Stimulated activated CD8-positive, alpha-beta memory T cell treated with anti-CD3 and anti-CD28 coated beads, Interleukin-15, amount 100 ng/mL, for 4 hours (primary cell): ENCODE measurements at places on chromosomes 12 and 14.

GRCh38 chr12:19491863-19492262 is 52.6 kb downstream of the AEBP2 start:
- no peak for DNase-seq

DNA sequence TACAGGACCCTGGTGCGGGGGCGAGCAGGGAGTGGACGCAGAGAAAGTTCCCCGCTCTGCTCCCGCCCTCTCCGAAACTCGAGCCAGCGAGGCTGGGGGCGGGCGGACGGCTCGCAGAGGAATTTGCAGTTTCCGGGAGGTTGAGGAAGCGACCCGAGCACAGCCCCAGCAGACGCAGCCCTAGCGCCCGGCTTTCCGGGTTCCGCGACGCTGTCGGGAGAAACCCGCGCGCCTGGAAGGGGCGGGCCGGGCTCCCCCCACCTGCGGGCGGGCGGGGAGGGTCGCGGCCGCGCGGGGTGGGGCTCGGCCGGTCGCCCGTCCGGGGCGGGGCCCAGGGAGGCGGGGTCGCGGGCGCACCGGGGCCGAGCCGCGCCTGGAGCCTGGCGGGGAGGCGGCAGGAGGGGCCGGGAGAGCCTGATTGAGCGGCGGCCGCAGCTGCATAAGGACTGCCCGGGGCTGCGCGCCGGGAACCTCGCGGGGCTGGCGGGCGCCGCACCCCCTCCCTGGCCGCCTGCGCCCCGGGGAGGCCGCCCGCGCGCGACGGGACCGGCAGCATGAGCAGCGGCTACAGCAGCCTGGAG is at the start of gene RASSF3:
Gene RASSF3 (plus strand): TSS at position 417 of the 581 bp plus-strand sequence. CDS start 138 bp downstream, at position 555.
- DNase-seq: peak; percentile 56

DNA sequence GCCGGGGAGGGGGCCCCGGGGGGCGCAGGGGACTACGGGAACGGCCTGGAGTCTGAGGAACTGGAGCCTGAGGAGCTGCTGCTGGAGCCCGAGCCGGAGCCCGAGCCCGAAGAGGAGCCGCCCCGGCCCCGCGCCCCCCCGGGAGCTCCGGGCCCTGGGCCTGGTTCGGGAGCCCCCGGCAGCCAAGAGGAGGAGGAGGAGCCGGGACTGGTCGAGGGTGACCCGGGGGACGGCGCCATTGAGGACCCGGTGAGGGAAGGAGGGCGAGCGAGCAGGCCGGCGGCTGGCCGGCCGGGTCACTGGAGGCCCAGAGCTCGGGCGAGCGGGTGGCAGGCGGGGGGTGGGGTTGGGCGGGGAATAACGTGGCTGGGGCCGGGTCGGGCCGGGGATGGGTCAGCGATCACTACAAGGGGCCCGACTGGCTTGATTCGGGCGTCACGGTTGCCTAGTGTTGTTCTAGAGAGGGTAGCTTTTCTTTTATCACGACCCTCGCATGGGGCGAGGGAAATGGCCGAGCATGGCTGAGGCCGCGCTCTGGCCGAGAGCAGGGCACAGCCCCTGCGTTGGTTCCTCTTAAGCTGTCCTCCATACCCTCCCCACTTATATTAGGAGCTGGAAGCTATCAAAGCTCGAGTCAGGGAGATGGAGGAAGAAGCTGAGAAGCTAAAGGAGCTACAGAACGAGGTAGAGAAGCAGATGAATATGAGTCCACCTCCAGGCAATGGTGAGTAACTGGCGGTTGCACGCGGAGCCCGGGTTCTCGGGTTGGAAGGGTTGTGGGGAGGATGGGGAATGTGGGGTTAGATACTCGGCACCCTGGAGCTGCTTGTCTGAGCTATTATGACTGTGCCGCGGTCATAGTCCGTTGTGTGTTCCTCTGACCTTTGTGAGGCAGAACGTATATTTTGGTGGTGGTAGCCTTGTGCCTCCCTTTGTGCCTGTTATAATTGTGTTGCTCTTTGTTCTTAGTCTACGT is 603 bp downstream of the PABPN1 start:
- DNase-seq: peak; percentile 26

DNA sequence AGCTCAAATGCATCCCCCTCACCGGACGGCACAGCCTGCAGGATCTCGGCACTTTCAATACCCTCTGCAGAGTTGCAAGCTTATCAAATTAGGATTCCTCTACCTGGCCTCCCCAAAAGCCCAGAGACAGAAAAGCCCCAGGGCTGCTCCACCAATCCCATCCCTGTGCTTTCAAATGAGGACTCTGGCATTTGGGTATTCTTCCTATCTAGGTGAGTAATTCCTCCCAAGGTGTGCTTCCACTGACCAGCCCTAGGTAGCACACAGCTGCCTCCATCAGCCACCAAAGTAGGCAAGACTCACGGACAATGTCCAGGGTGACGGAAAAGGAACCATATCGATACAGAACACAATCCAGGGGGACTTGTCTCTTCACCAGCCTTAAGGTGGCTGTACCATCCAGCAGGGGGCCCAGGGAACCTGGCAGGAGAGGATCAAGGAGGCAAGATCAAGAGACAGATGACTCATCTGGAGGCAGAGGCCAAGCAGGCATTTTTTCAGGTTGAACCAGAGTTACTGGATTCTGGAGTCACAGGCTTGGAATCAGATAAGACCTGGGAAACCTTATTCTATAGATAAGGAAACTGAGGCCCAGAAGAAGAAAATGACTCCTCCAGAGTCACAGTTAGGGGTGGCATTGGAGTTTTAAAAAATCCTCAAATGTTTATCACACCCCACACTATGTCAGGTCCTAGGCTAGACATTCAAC is 9.9 kb downstream of the PMEL start:
- no peak for DNase-seq

DNA sequence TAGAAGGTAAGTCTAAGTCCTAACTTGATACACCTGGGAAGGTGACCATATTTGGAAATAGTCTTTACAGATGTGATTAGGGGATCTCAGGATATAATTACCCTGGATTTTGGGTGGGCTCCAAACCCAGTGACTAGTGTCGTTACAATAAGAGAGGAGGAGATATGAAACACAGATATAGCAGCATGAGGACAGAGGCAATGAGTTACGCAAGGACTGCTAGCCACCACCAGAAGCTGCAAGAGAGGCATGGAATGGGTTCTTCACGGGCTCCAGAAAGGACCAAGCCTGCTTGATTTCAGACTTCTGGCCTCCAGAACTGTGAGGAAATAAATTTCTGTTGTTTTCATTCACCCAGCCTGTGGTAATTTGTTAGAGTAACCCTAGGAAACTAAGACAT is 28.6 kb downstream of the FGFR1OP2 start:
- no peak for DNase-seq

GRCh38 chr12:12521044-12521485 is 41.6 kb downstream of the DUSP16 start:
- no peak for DNase-seq

DNA sequence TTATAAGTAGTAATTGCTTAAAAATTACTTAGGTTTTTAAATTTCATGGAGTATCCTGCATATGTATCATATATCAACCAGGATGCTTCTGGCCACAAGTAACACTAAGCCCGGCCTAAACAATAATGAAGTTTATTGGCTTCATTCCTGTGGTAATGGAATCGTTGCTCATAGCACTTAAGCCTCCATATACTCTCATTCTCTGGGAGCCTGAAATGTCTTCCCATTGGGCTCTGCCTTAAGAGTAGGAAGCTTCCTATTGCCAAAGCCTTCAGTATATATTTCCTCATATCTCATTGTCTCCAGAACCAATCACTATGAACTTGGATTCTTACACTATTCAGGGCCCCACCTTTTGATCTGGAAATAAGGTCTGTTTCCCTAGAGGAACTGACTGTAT is 83.8 kb upstream of the DNM1L start:
- DNase-seq: no peak

- no peak for DNase-seq
Measured at GRCh38 chr14:21723431-21724045, 49.9 kb upstream of the OR4E1 start.

- no peak for DNase-seq
Measured at GRCh38 chr14:23580152-23580926, 1.7 kb upstream of the JPH4 start.

DNA sequence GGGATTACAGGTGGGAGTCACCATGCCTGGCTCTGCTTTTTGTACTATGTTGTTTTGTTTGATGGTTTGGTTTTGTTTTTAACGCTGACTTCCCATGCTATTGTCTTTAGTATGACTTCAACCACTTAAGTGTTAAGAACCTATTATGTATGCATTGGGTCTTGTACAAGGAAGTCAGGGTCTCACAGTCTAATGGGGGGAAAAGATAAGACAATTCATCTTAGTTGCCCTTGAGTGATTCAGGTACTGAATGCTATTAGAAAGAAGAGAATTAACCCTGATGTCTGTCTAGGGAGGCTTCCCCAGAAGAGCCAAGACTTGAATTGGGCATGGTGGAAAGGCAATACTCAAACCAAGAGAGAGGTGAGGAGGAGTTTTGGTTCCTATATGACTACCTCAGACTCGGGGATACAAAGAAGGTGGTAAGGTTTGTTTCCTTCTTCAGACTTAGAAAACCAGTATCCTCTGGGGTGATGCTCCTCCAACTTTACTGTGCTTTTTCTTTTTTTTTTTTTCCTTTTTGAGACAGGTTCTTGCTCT is 64.6 kb downstream of the SUSD6 start:
- no peak for DNase-seq

- no peak for DNase-seq
Measured at GRCh38 chr12:72289633-72290032, 17.5 kb downstream of the TRHDE start.

- DNase-seq: no peak
Measured at GRCh38 chr14:88346048-88346639, 23.1 kb upstream of the KCNK10 start.
